ENCODE measurements at places on chromosomes 12 and 14. TPM values are rescaled to one million over a fixed set of nuclear protein-coding genes. Genes with fewer than 3 reads are reported as not detected.
A peak's percentile ranks its signal among the peaks of the same experiment; 100 is the strongest.

The KRT3 gene
- not detected for total RNA-seq

DNA sequence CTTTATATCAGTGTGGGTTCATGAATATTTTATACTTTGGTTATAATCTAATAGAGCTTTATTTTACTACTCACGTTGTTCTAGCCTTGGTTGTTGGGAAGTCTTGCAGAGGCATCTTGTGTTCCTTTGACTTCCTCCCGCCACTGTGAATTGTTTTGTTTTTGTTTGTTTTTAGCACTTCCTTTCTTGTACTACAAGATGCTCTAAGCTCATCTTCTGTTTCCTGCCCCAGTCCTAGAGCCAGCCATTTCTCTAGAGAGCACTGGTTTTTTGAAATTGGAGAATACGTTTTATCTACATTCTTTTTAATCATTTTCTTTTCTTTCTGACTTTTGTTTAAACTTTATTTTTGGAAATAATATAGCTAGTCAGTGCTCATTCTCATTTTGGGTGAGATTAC is 15.9 kb upstream of the NUBPL start:
- DNase-seq = no peak

- no peak for DNase-seq
These were observed 129.2 kb upstream of the BMP4 start for GRCh38 chr14:54085841-54086240.

The SMCO2 gene
- 0.26 TPM for total RNA-seq

DNA sequence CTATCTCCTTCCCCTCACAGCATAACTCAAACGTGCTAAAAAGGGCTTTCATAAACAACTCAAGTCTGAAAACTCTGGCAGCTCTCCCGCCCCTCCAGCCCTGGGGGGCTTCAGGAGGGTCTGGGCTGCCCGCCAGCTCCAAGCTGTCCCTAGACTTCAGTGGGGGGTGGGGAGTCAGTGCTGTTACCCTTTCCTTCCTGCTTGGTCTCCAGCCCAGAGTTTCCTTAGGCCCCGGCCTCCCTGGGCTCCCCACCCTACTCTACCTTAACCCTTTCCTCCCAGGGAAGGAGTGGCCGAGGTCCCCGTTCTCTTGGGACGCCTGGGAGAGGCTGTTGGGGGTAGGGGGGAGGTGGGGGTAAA is 530 bp upstream of the NYNRIN start:
- DNase-seq = no peak

The APOF gene
- total RNA-seq = not detected

- DNase-seq = peak; percentile 36
These were observed 32.3 kb downstream of the PROX2 start for GRCh38 chr14:74843653-74844052.

- no peak for DNase-seq
These were observed 4.6 kb upstream of the CEP128 start for GRCh38 chr14:80946187-80946586.

DNA sequence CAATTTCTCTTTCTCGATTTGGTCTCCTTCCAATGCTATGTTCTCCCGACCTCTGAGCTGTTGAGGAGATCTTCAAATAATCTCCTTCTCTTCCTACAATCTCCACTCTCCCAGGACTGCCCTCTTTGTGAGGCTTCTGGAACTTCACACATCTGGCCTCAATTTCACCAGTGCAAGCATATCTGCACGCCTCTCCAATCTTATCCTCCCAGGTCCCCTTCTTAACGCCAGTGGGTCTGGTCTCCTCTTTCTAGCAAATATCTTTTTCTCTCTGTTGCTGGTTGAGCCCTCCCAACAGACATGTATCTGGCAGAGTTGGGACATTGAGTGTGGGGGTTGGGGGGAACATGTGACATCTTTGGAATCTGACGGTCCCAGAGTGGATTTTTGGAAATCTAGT is 17.9 kb downstream of the RTL1 start:
- no peak for DNase-seq

The PLEKHG3 gene
- total RNA-seq = 0.17 TPM

The CIROP gene
- 1.0 TPM for total RNA-seq
